ENCODE measurements at places on chromosomes 16 and 17.

DNA sequence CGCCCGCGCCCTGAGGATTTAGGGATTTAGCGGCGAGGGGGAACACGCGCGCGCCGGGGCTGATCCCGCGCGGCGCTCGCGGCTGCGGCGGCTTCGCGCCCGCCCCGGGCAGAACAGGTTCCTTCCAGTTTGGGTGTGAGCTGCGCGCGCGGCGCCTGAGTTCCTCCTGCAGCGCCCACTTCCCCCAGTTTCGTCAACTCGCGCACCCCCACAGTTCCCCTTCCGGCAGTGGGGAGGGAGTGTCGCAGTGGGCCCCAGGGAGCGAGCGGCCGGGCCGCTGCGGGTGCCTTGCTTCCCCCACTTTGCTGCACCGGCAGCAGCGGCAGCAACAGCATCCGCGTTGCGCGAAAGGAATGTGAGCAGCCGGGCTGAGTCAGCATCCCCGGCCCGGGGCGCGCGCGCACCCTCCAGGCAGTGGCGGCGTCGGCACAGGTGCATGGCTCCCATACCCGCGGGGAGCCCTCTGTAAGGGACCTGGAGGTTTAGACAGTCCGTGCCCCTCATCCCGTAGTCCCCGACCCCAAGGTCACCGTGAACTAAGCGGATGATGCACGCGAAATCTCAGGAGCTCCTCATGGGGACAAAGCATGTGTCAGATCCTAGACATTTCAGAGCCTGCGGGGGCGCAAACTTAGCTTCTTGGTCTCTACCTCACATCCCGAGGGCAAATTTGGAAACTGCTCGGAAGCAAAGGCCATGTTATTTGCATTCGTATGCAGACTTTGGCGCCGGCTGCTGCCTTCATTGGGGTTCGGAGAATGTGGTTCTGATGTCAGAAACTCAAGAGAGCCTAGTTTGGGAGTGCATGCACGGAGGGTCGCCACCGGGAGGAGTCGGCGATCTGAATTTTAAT, 767 bp downstream of the ARSG start:
- peak; percentile 77 for DNase-seq

DNA sequence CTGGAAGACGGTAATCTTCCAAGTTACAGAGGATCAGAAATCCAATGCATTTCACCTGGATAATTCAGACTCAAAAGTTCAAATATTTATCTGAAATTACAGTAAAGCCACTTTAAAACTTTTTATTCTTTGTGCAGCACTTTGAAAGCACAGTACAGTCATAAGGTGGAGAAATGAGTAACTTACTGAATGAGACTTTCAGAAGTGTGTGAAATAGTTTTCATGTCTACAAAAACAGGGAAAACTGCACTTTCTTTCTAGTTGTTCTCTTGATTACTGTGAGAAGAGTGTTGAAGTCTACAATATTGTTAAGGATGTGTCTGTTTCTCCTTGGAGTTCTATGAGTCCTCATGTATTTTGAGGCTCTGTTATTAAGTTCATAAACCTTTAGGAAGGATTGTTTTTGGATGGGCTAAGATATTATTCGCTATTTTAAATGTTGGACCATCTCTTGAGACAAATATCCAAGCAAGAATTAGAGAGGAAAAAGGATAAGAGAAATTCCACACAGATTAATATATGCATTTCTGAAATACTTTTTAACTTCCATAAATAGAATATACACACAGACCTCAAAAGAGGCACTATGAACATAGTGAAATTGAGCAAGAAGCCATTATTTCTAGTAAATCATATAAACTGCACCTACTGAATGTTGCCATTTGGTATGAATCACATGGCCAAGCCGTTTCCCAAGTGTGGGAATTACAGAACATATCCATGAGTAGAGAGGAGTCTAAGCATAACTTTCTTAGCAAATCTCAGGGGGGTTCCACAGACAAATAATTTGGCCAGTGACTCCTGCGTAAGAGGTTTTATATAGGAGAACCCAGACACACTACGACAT, 83.6 kb upstream of the PLEKHM1 start:
- no peak for DNase-seq

- DNase-seq, result no peak
Measured at GRCh38 chr17:44094701-44095387, 24.3 kb downstream of the G6PC3 start.

GRCh38 chr17:80873307-80873951, 118.2 kb upstream of the CHMP6 start:
- DNase-seq, result no peak

DNA sequence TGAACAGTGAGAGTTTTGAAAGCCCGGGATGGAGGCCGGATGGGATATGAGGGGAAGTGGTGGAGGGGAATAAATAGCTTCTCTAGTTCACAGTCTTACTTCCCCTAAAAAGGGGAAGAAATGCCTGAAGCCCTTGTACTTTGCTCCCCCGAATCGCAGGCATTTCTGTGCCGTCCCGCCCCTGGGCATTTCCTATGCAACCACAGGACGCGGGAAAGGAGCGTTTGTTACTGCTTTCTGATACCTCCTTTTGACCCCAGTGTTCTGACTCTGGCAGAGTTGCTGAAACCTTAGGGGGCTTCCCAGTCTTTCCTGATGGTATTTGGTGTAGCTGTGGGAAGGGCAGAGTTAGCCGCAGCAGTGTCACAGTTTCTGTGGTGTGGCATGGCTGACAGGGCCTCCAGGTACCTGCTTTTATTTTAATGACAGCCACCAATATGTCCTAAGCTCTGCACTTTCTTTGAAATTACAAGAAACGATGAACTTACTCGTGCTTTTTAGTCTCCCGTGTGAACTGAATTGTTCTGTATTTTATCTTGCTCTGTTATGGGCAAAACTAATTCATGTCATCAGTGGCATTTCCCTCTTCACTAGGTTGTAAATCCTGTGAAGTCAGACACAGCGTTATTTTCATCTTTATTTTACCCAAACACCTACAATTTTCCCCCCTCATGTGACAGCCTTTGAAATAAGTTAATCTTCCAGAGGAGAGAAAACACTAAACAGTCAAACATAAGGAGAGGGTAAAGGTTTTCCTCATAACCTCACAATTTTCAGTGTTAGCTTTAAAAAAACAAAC, 27.1 kb downstream of the USP10 start:
- DNase-seq, result no peak

GRCh38 chr17:7495906-7496434, 11.8 kb downstream of the POLR2A start:
- no peak for DNase-seq

DNA sequence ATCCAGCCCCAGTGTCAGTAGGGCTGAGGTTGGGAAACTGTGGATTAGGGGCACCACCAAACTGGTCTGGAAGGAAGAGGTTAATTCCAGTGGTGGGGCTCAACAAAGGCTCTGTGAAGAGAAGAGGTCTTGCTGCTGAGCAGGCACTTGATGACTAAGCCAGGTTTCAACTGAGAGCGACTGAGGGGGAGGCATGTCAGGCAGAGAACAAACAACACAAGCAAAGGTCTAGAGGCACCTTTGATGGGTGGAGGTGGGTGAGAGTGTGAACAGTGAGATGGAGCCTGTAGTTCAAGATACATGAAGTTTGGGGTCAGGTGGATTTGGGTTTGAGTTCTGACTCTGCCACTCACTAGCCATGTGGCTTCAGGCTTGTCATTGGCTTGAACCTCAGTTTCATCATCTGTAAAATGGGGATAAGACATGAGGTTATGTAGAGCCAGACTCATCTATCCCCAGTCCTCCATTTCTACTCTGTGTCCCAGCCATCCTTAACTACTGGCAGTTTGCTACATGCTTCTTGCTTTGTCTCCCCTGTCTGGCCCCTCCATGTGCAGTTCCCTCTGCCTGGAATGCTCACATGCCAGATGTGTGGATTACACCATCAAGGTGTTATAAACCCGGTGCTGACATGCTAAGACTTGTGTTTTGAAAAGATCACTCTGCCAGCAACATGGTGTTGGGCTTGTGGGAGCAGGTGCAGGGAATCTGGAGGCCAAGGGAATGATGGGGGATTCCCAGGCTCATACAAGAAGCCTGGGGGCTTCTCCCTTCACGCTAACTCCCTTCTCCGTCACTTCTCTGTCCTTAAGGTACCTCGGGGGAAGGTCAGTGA, 3.0 kb upstream of the RMI2 start:
- no peak for DNase-seq

- DNase-seq, result no peak
Measured at GRCh38 chr17:68819465-68819864, 135.7 kb downstream of the ABCA8 start.

GRCh38 chr17:66281661-66282369, 20.6 kb upstream of the PRKCA start:
- no peak for DNase-seq

DNA sequence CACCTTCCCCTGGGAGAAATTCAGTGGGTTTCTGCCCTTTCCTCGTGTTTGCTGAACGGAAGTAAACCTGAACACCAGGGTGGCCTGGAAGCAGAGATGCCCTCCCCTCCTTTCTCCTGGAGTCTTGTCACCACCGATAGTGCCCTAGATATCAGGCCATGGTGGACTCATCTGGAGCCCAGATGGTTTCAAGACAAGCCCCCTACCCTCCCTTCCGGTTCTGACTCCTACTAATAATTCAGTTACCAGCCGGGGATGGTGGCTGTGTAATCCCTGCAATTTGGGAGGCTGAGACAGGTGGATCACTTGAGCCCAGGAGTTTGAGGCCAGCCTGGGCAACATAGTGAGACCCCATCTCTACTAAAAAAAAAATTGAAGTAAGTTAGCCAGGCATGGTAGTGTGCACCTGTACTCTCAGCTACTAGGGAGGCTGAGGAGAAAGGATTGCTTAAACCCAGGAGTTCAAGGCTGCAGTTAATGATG, 2.4 kb downstream of the ZNF469 start:
- no peak for DNase-seq

GRCh38 chr16:49757559-49758069, 98.3 kb downstream of the ZNF423 start:
- DNase-seq, result no peak

- DNase-seq, result peak; percentile 15
Measured at GRCh38 chr17:38428112-38428642, at the start of gene ARHGAP23. Gene ARHGAP23, plus strand, starts transcription at chr17:38428464. Its CDS starts 22 bp downstream, at chr17:38428486.

DNA sequence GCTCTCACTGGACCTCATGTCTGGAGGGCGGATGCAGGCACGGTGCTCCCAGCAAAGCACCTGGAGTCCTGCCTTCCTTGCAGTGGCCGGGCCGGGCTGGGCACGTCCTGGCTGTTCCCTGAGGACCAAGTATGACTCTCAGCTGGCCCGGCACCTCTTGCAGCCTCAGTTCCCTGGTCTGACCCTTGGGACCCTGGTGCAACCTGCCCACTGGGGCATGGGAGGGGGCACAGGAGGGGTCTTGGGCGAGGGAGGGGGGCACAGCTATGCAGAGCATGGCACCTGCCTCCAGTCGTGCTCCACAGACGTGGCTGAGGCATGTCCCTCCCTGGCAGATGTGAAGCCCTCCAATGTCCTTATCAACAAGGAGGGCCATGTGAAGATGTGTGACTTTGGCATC, 19.6 kb downstream of the MAP2K3 start:
- no peak for DNase-seq

- no peak for DNase-seq
Measured at GRCh38 chr16:58047557-58048348, 22.2 kb downstream of the MMP15 start.

- DNase-seq, result no peak
Measured at GRCh38 chr16:23728112-23728477, 15.1 kb upstream of the ERN2 start.

DNA sequence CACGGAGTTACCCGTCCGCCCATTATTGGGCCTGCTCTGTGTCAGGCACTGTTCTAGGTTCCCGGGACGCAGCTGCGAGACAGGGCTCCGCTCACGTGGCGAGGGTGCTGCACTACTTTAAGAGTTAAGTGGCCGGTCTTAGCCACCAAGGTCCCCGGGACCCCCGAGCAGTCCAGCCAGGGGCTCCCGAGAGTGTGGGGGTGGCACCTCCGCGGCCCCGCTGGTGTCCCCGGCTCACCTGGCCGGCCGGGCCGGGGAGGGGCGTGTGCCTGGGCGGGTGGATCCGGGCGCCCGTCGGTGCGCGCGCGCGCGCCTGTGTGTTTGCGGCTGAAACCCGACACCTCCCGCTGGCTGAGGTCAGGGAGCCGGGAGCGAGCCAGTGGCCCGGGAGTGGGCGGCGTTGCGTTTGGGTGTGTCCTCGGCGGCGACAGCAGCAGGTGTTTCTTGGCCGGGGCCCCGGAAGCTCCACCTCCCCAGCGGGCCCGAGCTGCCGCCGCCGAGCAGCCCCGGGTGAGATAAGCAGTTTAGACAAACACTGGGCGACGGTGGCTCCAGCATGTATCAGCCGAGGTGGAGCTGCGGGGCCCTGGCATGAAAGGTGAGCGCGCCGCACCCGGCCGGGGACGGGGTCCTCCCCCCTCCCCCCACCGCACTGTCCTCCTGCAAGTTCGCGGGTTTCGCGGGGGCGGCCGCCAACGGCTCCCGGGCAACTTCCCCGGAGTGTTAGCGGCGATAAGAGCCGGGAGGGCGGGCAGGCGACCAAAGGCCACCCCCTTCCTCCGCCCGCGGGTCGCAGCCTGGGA, at the start of gene GSE1:
TSS of gene GSE1 (plus strand) at position 522 of the 803 bp plus-strand sequence. CDS start at position 592, 70 bp downstream.
- DNase-seq, result no peak

DNA sequence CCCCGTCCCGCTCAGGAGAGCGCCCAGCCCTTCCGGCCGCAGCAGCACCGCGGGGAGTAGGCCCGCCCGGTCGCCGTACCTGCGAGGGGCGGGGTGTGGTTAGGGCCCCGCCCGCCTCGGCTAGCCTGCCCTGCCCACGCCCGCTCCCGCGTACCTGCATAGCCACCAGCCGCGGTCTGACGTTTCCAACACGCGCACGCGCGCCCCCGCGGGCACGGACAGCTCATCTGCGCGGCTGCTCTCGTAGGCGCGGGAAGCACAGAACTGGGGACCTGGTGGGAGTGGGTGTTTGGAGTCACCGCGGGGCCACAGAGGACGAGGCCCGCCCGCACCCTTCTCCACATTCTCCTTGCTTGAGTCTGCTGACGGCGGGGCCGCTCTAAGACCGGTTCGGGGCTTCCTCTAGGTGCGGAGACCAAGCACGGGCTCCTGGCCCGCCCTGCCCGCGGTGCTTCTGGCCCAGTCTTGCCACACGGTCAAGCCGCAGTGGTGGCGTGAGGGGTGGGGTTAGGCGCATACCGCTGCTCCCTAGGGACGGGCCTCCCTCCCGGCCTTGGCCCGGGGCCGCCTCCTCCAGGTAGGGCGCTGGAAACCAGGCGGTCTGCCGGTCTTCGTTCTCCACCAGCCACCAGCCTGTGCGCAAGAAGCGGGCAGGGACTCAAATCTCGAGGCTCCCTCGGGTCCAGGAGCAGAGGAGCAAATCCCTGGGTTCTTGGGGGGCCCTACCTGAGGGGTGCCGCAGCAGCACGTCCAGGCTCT, 1.8 kb downstream of the NOXO1 start:
- no peak for DNase-seq

- no peak for DNase-seq
Measured at GRCh38 chr16:19033761-19034160, 33.7 kb upstream of the COQ7 start.

GRCh38 chr17:78281249-78281845, 49.9 kb downstream of the TMEM235 start:
- no peak for DNase-seq
